Fibroblast of skin of right biceps (primary cell): ENCODE measurements at places on chromosomes 6 and 20.
A peak's percentile ranks its signal among the peaks of the same experiment; 100 is the strongest.

GRCh38 chr6:41658636-41659035 lies 20.4 kb downstream of the MDFI start:
- DNase-seq = no peak

DNA sequence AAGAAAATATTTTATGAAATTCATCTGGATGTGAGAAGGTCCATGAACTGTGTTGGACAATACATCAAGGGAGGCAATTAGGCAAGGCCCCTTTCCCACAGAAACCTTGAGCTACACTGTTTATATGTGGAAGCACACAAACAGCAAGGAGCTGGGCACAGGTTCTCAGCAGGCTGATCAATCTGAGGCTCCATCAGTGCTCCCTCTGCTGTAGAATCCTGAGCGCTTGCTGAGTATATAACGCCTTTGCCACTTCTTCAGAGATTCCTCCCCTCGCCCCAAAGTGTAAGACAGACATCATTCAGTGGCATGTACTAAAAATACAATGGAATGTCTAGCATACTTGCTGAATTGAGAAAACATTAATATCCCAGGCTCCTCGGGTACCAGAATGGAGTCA lies 146.9 kb downstream of the PRKN start:
- DNase-seq = peak; percentile 16

- DNase-seq = no peak
Observed at GRCh38 chr6:153727885-153728284, 311.2 kb upstream of the OPRM1 start.

GRCh38 chr6:42131531-42131930 lies 10.9 kb downstream of the C6orf132 start:
- peak; percentile 68 for DNase-seq

GRCh38 chr20:43472671-43473380 lies 15.1 kb downstream of the SRSF6 start:
- no peak for DNase-seq

GRCh38 chr6:40844246-40844645 lies 194.8 kb downstream of the UNC5CL start:
- DNase-seq = no peak

GRCh38 chr20:57620274-57620990 lies at the start of gene ZBP1:
Gene ZBP1 (minus strand): TSS chr20:57620426. CDS start chr20:57620295, 131 bp downstream.
- DNase-seq = no peak

- no peak for DNase-seq
Observed at GRCh38 chr6:31547727-31548543, 527 bp downstream of the NFKBIL1 start.

DNA sequence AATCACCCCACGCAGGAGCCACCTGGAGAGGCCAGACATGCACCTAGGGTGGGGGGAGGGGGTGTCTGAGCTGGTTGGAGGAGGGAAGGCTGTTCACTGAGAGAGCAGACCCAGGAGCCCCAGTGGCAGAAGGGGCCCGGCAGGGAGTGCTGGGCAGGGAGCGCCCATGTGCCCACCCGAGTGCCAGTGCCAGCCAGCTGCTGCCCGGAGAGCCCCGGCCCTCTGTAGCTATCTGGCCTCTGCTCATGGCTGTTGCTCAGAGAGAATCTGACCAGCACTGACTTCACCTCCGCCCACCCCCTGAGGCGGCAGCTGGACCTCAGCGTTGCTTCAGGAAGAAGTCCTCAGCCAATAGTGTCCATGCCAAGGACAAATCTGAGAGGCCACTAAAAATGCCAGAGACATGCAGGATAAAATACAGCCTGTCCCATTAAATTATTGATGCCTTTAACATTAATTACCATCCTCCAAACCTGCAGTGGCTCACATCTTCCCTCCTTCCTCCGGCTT lies 22.8 kb downstream of the SLC17A9 start:
- DNase-seq = no peak

DNA sequence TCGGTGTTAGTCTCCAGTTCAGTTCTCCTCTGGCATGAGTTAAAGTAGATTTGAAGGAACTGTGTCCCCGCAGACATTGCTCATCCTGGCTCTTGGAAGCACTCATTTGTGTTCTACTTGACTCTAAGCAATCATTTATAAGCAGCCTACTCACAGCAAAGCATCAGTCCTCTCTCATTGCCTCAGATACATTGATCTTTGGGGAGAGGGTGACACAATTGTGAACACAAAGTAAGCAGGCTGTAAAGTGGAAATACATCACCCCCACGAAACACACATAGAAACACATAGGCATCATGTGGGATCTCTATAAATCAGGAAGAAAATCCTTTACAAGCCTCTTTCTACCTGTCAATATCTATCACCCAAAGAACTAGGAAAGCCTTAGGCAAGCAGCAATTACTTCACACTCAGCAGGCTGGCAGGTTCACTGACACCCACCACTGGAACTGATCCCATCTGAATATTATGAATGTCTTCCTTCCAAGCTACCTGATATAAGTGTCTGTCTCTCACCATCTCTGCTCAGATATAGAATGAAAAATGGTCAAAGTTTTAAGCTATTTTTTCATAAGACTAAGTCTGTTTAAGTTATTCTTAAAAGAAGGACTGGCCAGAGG lies 675.8 kb downstream of the HACE1 start:
- no peak for DNase-seq

GRCh38 chr6:160986851-160987250 lies 4.7 kb upstream of the MAP3K4 start:
- no peak for DNase-seq

DNA sequence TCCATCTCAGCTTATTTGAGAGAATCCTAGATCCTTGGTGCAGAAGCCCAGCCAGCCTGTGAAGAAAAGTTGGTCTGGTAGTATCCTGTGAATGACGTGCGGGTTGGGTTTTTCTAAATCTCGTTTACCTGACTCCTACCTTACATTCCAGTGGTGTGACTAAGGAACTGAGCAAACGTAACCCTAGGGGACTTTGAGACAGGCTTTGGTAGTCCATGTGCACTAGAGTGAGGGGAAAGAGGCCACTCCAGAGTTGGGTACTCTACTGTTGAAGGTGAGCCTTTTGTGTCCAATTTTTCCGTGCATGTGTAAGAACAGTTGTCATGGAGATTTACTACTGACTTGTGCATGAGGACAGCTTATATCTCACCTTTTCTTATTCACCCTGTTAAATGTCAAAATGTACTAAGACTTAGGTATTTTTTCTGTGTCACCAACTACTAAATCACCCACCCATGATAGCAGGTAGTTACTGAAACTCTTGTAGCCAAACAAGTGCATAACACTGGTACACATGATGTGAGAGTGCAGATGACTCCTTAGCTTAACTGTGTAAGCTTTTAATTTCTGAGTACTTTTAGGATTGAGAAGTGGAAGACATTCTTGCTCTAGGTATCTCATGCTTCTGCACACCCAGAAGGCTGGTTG lies 26.3 kb upstream of the PLCG1 start:
- DNase-seq = no peak

- DNase-seq = no peak
Observed at GRCh38 chr6:99810942-99811620, 182.9 kb downstream of the MCHR2 start.

DNA sequence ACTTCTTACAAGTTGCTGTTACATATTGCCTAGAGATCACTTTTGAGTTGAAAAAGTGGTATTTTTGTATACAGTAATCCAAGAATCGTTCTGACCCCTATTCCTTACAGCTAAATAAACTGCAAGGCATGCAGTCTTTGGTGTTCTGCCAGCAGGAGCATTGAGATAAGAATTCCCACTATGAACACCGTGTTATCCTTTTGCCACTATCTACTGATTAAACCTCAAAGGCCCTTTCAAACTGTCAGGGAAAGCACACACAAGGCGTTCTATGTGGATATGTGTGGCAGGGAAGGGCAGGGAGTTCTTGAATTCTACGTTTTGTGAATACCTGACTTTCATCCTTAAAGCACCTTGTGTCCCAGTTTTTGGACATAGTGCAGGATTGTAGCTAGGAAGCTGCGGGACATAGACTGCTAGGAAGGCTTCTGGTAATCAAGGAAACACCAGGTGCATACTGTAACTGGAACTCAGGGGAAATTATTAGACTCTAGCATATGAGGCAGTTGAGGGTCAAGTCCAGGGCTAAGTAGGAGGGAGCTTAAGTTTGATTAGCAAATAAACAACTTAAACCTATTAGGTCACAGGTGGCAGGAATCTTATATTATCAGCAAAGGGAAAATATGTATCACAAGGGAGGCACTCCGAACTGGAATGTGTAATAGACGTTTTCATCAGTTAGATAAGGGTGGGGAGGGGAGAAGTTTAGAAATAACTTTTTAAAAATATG lies 506.6 kb downstream of the RNF144B start:
- no peak for DNase-seq

- no peak for DNase-seq
Observed at GRCh38 chr20:59482351-59483187, 121.8 kb upstream of the PHACTR3 start.

- no peak for DNase-seq
Observed at GRCh38 chr6:90581146-90581545, 5.7 kb downstream of the MAP3K7 start.

- DNase-seq = no peak
Observed at GRCh38 chr6:13260101-13260598, 68.2 kb downstream of the TBC1D7 start.

DNA sequence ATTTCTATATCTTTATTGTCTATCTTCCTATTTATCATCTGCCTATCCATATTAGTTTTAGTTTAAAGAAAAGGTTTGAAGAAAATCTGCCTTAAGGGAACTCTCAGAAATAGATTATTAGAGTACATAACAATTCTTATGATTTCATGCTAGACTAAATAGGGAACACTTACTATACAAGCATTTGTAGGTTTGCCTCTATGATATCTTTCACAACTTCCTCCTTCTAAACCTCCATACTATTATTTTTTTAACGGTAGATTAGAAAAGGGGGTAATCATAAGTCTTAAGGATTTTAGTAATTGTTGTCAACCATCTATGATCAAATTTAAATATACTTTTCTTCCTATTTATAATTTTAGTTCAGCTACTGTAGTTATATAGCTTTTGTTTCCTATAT lies 11.6 kb upstream of the DSE start:
- no peak for DNase-seq

DNA sequence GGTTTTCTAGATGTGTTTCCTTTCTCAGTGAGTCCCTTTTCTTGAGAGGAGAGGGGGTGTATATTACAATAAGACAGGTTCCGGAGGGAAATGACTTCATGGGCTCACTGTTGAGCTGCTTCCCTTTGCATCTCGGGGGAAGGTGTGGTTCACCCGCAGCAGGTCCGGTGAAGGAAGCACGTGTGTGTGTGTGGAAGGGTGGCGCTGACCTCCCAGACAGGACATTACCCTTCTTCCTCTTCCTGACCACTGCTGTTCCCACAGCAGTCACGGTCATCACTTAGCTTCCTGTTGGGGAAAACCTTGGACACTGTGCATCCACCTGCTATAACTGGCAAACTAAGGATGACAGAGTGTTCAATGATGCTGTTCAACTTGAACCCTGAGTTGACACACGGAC lies 83.6 kb downstream of the PLEKHG1 start:
- no peak for DNase-seq

- DNase-seq = peak; percentile 92
Observed at GRCh38 chr6:140178935-140179334, 804.5 kb upstream of the CITED2 start.

DNA sequence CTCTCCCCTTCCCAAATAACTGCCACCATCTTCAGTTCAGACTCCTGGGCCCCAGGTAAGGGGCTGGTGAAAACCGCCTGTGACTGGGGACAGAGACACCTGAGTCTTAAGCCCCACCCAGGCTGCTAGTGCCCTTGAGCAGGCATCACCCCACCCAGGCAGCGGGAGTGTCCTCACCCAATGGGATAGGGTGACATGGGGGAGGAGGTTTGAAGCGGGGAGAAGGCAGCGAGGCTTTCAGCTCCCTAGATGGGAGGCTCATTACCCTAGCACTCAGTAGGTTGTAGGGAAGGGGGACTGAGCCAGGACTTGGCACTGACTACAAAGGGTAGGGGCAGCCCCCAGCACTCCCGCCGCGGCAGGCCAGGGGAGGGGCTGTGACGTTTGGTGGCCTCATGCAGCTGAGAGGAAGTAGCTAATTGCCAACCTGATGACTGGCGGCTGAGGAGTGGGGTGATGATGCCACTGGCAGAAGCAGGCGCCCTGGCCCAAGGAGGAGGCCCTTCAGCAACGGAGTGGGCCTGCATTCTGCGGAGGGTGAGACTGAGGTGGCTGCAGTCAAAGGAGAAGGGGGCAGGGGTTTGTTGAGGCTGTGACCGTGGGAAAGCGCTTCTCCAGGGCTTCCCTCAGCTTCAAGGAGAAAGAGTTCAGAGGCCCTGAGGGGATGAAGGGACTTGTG lies 126.9 kb downstream of the MRPL14 start:
- peak; percentile 58 for DNase-seq

GRCh38 chr6:36962874-36963273 lies 8.3 kb downstream of the PI16 start:
- peak; percentile 46 for DNase-seq

DNA sequence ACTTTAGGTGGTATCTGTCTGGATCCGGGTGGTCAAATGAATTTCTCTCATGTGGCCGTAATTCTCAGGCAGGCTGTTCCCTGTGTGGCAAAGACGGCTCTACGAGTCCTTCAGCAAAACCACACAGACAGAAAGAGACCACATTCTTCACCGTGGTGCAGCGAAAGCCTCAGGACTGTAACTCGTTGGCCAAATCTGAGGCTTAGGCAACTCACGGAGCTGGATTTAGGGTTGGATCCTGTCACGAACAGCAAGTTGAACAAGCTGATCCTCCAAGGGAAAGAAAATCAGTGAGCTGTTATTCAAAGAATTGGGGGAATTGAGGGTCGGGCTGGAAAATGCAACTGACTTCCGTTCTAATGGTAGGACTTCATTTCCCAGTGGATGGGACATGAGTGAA lies 167.4 kb downstream of the ZMYND8 start:
- DNase-seq = peak; percentile 34

DNA sequence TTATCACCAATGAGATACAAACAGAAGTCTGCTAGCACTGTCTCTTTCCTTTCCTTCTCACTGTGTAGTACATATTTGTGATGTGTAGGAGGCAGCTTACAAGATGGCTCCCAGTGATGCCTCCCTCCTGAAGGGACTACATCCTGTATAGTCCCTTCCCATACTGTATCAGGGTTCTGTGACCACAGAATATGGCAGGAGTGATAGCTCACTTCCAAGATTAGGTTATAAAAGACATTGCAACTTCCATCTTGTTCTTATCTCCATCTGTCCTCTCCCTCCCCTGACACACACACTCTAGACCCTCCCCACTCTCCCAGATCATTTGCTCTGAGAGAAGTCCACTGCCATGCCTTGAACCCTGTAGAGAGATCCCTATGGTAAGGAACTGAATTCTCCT lies 38.0 kb downstream of the SESN1 start:
- no peak for DNase-seq

GRCh38 chr6:31899882-31900722 lies 1.8 kb downstream of the ZBTB12 start:
- DNase-seq = no peak

GRCh38 chr6:35147026-35147425 lies 5.9 kb upstream of the TCP11 start:
- no peak for DNase-seq
